ENCODE measurements at places on chromosomes 12 and 14.

GRCh38 chr12:12449533-12450025, 92.7 kb downstream of the BORCS5 start:
- no peak for DNase-seq

DNA sequence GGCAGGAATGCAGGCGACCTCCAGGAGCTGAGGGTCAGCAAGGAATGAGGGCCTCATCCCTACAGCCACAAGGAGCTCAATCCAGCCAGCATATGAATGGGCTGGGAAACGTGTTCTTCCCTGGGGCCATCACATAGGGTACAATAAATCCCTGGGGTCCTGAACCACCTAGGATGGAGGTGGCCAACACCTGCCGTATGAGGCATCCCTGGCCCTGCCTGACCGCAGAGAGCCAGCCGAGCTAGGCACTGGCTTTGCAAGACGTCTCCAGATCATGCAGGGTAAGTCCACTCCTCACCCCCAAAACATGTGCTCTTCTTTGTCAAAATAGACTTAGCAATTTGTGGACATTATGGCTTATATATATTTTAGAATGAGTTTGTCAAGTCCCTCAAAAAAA, 303.7 kb upstream of the DIO3 start:
- no peak for DNase-seq

- no peak for DNase-seq
Observed at GRCh38 chr12:47820631-47821345, 1.1 kb upstream of the HDAC7 start.

DNA sequence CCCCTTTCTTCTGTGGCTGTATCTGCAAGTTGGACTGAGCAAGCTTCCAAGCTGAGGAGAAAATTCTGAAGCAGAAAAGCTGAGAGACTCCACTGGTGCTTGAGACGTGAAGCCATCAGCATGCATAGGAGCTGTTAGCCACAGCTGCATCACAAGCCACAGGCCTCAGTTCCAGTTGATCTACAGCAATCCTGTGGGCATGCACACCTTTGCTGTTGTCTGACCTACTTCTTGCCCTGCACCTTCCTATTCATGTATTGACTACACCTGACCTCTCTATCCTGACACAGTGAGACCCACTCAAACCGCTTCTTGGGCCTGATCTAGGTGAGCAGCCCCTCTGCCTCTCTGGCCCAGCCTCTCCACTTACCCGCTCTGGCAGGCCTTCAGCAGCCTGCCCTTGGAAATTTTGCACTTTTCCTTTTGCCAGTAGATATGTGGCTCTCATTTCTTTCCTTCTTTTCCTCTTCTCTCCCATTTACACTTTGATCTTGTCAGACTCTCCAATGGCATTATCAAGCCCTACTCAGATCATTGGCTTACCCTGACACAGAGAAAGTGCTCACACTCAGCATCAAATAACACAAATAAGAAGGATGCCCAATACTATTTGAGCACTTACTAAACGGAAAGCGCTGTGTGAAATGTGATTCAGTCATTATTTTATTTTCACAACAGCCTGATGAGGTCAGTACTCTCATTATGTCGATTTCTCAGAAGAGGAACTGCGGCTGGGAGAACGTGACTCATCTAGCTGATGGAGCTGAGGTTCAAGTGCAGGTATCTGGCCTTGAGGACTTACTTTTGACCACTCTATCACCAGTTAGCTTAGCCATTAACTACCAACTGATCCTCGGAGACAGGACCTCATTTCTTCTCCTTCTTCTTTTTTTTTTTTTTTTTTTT, 21.9 kb upstream of the PTGR2 start:
- DNase-seq, result no peak

DNA sequence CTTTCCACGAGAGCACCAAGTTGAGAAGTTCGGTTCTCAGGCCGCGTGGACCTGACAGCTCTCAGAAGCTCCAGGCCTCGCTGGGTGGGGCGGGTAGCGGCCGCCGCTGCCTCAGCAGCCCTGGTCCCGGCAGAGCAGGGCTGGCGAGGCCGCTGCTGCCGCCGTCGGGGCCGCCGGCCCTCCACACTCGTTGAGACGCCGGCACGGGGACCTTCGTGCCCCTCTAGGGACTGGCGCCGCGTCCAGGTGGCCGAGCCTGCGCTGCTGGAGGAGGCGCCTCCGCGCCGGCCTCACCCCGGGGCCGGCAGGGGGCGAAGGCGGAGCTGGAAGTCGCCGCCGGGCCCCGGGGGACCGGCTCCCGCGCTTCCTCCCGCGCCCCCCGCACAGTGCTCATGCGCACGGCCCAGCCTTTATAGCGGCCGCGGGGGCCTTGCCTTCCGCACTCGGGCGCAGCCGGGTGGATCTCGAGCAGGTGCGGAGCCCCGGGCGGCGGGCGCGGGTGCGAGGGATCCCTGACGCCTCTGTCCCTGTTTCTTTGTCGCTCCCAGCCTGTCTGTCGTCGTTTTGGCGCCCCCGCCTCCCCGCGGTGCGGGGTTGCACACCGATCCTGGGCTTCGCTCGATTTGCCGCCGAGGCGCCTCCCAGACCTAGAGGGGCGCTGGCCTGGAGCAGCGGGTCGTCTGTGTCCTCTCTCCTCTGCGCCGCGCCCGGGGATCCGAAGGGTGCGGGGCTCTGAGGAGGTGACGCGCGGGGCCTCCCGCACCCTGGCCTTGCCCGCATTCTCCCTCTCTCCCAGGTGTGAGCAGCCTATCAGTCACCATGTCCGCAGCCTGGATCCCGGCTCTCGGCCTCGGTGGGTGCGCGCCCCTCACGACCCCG, at the start of gene COCH:
COCH (plus strand) TSS at position 440 of the 879 bp plus-strand sequence; CDS start at position 820, 380 bp downstream.
- DNase-seq, result peak; percentile 44

- no peak for DNase-seq
Observed at GRCh38 chr12:88544991-88545980, 35.0 kb downstream of the KITLG start.

- DNase-seq, result no peak
Observed at GRCh38 chr12:120093592-120094355, 22.8 kb downstream of the RAB35 start.

- DNase-seq, result no peak
Observed at GRCh38 chr12:15563663-15564062, 225.5 kb downstream of the EPS8 start.

GRCh38 chr12:6541371-6542165, 7.3 kb downstream of the GAPDH start:
- DNase-seq, result no peak

DNA sequence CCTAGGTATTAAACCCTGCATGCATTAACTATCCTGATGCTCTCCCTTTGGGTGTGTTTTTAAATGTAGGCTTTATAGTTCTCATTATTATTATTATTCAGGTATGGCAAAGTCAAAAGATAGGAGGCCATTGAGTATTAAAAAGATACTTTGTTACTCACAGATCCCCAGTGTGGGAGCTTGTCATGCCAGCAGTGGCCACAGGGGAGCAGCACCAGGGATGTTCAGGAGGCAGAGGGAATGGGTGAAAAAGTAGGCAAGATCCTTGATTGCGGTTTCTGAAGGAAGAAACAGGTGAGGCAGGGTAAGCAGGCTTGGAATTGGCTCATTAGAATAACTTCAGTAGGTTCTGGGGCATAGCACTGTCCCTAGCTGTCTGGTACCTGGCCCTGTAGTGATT, 382.2 kb downstream of the MED13L start:
- no peak for DNase-seq

- no peak for DNase-seq
Observed at GRCh38 chr12:22172501-22172900, 126.5 kb downstream of the CMAS start.

DNA sequence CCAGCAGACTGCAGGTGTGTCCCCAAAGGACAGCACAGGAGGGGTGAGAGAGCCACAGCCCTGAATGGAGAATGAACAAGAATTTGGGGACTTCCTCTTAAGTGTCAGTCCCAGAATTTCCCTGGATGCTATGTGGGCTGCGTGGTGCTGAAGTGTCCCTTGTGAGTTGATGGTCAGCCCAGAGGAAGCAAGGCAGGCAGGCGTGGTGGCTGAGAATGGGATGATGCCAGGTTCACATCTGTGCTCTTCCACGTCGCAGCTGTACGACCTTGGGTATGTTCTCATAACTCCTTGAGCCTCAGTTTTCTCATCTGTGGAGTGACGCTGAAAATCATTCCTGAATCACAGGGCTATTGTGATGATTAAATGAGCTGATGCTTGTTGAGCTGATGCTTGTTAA, 62.1 kb upstream of the GPATCH2L start:
- DNase-seq, result no peak

GRCh38 chr14:47490353-47490752, 185.1 kb downstream of the MDGA2 start:
- no peak for DNase-seq

GRCh38 chr14:96352708-96353107, 10.4 kb downstream of the ATG2B start:
- DNase-seq, result no peak

DNA sequence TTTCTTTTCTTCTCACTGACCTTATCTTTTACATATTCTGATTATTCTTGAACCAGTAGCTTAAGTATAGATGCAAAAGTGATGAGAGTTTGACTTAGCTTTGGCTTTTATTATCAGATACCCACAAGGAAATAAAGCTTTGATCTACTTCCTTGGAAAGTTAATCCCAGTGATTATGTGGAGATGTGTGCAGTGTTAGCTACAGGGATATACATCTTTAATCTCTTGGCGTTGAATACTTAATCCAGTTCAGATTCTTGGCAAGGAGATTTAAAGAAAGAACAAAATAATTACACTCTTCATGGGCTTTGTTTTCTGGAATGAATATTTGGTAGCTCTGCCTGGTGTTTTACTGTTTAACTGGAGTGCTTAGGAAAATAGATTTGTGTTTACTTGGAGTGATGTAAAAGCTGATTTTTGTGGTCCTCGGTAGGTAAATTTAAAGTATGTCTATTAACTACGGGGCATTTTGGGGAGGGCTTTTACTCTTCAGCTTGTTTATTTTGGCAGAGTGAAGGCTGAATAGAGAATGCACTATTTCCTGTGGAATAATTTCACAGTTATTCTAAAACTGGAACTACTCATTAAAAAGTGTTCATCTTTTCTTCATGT, 150.1 kb upstream of the LRIG3 start:
- DNase-seq, result no peak

- DNase-seq, result no peak
Observed at GRCh38 chr14:99909513-99910064, 116.4 kb downstream of the EML1 start.

DNA sequence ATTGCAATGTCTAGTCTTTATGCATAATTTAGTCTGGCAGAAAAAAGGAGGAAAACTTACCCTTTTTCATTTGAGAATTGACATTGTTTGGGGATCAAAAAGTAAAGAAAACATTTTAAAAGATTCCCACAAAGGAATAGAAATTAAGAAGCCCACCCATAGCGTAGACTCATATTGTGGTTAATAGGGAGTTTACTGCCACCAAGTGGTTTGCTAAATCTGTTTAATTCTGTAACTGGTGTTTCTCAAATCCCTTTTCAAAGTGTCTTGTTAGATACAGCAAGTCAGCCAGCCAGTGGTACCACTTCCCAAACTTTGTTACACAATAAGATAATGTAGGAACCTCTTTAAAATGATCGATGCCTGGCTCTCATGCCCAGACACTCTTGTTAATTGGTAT, 180.3 kb downstream of the IPO8 start:
- DNase-seq, result no peak

DNA sequence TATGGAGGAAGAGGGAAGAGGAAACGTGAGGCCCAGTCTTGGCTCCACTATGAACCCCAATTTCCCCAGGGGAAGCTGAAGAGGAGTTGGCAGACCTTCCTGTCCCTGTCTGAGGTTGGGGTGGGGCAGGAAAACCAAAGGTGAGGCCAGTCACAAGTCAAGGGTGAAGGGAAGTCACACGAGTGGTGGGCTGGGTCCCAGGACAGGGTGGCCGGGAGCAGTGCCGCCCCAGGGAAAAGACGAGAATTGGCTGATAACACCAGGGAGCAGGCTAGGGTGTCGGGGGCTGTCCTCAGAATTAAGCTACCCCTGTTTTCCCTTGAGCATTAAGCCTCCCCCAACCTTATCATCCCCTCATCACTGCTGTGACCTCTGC, 3.1 kb downstream of the VDR start:
- DNase-seq, result no peak

- no peak for DNase-seq
Observed at GRCh38 chr14:28982228-28982627, 215.6 kb downstream of the FOXG1 start.

- DNase-seq, result no peak
Observed at GRCh38 chr12:91603060-91603459, 420.4 kb upstream of the DCN start.

- DNase-seq, result no peak
Observed at GRCh38 chr14:100640471-100641273, 53.5 kb upstream of the BEGAIN start.

DNA sequence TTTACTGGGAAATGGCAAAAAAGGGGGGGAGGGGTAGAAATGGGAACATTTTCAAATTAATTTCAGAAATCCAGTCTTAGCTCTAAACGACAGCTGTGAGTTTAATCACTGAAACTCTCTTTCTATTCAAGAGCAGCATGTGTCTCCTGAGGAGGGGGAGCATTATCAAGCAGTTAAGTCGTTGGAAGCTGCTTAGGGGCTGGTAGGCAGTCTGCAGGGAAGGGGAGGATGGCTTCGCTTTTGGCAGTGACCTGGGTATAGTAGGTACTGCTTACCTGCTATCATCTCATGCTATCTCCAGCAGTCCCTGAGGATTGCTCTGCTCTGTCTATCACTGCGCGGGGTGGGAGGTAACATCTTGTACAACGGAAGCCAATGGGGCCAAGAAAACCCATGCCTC, 567.4 kb downstream of the NRXN3 start:
- DNase-seq, result no peak

DNA sequence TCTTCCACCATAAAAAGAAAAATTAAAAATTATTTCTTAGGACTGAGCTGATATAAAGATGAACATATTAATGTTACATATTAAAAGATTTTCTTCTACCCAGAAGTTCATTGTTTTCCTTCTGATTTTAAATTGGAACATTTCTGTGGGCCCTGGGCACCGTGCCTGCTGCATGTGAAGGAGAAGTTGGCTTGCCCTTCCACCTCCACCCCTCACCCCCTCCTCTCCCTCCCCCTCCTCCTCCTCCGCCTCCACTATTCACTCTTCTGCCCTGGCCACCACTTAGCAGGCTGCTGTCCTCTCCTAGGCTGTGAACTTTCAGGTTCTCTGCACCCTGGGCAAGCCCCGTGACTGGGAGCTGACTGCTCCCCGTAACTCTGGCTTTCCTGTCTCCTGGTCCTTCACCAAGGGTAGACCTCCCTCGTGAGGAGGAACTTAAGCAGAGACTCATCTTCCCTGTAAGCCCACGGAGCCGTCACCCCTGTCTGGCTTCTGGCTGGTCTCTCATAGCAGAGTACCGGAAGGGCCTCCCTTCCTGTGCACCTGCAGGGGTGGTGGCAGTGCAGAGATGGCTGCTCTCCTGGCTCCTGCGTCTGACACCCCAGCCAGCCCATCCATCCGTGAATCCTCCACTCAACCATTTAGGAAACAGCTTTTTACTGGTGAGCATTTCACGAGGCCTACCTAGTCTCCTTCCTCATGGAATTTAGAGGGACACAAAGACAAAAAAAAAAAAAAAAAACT, 12.8 kb downstream of the TUNAR start:
- no peak for DNase-seq

DNA sequence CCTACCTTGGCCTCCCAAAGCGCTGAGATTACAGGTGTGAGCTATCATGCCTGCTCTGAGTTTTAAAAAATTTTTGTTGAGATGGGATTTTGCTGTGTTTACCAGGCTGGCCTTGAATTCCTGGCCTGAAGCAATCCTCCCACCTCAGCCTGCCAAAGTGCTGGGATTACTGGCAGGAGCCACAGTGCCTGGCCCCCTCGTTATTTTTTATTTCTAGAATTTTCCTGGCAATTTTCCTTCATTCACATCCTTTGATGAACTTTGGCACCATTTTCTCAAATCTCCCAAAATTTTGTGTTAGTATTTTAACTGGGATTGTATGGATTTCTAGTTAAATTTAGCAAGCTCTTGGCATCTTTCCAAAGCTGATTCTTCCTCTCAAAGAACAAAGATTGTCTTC, 24.6 kb upstream of the SCARB1 start:
- DNase-seq, result no peak

Measured in SHP77 (cell line).